ENCODE measurements at places on chromosomes 12 and 14.

GRCh38 chr12:121796855-121797751 is 3.6 kb upstream of the RHOF start:
- DNase-seq: no peak

- DNase-seq: no peak
Observed at GRCh38 chr14:40119321-40119720, 687.1 kb upstream of the FBXO33 start.

- no peak for DNase-seq
Observed at GRCh38 chr12:48961331-48961730, 4.0 kb upstream of the ARF3 start.

- no peak for DNase-seq
Observed at GRCh38 chr12:78674311-78675090, 190.1 kb upstream of the SYT1 start.

DNA sequence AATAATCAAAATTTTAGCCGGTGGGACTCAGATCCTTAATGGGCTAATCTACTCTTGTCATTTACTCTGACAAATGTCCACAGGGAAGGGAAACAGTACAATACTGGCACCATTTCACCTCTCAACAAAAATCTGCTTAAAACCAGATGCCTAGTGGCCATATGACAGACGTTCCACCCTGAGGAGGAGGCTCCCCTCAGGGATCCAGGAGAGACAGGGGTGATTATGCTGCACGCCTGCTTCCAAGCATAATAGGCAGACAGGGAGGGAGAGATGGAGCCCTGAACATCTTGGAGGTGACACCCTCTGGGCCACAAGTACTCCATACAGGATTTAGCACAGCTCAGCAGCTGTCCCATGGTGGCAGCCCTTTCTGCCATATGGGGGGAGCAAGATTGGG is 24.8 kb upstream of the AKAP6 start:
- no peak for DNase-seq

- no peak for DNase-seq
Observed at GRCh38 chr12:62673028-62673815, 206.6 kb downstream of the MON2 start.

DNA sequence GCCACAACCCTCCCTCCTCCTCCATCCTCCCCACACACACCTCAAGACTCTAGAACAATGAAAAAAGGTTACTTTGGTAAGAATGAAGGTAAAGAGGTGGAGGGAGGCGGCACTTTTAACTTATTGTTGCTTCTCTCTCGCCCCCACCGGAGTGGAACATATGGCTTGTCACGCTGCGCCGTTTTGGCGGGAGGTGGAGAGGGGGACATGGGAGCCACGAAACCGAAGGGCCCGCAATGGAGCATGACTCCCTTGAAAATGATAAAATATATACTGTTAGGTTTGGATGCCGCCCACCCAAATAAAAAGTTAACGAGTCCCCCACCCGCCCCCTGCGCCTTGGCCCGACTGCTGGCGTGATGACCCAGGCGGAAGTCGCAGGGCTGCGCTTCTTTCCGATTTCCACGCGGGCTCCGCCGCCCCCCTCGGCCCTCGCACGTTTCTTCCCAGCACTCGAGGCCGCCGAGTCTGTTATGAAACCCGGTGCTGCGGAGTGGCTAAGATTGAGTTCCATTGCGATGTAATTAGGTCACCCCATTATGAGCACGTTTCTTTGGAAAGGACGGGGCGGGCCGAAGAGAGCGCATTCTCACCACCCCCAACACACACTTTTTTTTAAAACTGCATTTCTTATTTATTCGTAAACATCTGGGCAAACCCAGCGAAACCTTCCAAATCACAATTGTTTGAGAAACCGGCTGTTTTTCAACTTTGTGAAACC is 1.4 kb upstream of the ZFP36L1 start:
- DNase-seq: no peak

DNA sequence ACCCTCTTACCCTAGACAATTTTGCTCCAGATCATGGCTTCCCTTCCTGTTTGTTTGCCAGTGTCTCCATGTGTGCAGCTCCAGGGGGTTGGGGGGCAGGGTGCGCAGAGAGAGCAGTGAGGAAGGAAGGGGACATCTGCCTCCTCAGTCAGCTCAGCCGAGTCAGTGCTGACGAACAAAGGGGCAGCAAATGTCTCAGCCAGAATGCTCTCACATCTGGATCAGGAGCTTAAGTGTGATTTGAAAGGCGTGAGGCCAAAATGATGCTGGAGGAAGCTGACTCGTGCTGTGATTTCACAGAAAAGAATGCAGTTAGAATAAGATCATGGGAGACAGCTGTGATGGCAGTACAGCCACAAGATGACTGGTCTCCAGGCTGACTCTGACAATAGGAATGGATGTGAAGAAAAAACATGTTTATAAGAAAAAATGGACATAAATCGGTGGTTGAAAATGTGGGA is 27.1 kb upstream of the CDK17 start:
- no peak for DNase-seq

- DNase-seq: no peak
Observed at GRCh38 chr14:101460986-101461750, 100.1 kb upstream of the DIO3 start.

- no peak for DNase-seq
Observed at GRCh38 chr12:53481939-53482586, 17.2 kb downstream of the MAP3K12 start.

DNA sequence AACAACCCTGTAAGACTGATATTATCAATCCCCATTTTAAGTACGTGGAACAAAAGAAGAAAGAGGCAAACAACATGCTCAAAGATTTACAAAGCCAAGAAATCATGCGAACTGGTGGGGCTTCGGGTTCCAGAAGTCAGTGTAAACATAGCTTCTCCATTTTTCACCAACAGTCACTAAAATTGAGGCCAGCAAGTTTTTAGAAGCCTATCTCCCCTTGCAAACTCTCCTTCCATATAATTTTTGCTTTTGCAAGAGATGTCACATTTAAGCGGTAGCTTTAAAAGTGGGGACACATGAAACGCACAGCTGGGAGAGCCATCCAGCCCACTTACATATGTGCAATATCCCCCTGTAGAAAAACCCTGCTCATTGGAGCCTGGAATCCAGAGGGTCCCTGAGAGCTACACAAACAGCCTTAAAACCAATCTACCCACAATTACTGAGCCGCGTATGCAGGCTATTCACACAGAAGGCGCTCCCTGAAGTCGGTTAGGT is 797 bp downstream of the SLC11A2 start:
- DNase-seq: no peak

DNA sequence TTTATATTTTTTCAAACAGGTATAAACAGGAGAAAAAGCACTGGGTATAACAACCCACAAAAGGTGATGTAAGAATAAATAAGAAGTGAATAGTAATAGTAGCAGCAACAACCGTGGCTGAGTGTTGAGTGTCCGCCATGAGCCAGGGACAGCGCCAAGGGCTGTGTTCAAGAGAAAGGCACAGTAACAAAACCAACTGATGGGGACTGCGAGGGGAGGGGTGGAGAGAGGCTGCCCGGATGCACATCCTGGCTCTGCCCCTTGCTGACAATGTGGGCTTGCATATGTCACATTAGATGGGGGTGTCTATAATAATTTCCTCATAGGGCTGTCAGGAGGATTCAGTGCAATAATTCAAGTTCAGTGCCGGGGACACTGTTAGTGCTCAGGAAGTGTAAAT is 912.4 kb downstream of the VRK1 start:
- DNase-seq: no peak

DNA sequence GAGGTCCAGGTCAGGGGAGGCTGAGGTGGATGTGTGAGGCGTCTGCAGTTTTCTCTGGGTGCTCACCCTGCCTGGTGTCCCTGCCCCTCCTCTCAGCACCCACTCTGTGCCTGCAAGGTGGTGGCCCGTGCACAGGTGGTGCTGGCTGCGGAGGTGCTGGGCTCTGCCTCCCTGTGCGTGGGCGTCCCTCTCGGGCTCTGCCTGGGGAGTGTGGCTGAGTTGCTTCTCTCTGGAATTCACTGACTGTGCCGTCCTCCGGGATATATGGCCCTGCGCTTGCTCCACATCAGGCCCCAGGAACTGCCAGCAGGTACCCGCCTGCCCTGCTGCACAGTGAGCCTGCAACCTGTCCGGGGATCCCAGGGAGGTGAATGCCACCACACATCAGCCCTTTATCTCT is 379.1 kb downstream of the TMEM121 start:
- no peak for DNase-seq

GRCh38 chr14:105943973-105944602 is 417.7 kb downstream of the TMEM121 start:
- DNase-seq: no peak

- no peak for DNase-seq
Observed at GRCh38 chr14:24258548-24259265, 4.3 kb downstream of the TGM1 start.

DNA sequence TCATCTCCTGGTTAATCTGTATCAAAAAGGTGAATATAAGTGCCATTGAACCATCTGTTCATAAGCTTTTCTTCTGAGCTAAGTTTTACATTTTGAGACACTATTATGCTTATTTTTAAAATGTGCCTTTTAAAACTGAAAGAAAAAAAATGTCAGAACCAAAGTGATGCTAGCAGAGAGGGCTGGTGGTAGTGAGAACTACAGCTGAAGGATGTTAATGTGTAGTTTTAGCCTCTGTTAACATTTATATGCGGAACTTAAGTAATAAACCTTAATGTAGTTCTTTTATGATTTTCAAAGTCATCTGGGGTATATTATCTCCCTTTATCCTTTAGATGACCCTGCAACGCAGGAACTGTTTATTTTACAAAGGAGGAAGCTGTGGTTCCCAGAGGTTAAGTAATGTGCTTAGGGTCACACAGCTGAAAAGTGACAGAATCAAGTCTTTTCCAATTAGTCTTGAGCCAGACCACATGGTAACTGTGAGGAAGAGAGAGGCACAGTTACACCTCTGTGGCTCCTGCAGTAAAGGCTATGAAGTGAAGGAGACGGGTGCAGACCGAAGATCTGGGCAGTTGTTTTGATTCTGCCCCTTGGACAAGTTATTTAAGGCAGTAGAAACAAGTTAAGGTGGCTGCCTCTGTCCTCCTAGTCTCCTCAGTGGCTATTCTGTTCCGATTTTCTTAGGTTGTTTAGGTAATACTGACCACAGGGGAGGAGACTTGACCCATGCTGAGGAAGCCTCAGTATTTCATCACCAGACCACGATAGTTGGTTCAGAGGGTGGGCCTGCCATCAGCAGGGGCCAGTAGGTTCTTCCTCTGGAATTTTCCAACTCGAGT is 23.9 kb downstream of the GNG2 start:
- DNase-seq: no peak

GRCh38 chr12:112327209-112327938 is 54.9 kb downstream of the HECTD4 start:
- DNase-seq: no peak

GRCh38 chr12:111203446-111203845 is 165.4 kb downstream of the PHETA1 start:
- DNase-seq: no peak

DNA sequence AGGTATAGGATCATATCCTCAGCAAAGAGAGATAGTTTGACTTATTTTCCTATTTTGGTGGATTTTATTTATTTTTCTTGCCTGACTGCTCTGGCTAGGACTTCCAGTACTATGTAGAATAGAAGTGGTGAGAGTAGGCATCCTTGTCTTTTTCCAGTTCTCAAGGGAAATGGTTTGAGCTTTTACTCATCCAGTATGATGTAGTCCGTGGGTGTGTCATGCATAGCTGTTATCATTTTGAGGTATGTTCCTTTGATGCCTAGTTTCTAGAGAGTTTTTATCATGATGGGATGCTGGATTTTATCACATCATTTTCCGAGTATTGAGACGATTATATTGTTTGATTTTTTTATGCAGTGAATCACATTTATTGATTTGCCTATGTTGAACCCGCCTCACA is 97.2 kb downstream of the MGAT4C start:
- DNase-seq: no peak

DNA sequence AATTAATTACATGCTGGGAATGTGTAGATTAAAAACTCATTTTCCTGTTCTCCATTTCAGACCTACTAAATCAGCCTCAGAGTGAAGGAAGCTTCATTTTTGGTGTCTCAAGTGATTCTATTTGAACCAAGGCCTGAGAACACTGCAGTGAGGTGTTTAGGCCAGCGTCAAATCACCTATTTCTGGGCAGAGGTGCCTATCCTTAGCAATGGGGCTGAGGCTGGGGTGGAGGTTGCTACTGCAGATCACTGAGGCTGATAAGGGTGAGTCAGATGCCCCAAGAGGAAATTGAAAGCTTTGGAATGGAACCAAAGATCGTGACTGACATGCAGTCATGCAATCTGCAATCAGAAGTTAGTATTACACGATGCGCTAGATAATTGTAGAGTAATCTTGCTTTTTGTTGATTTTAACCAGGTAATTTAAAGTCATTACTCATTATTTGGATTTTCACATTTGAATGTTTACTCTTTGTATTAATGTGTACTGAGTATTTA is 4.4 kb downstream of the TXNRD1 start:
- DNase-seq: no peak

- DNase-seq: no peak
Observed at GRCh38 chr12:105910030-105910429, 228.7 kb downstream of the NUAK1 start.

GRCh38 chr12:96239711-96240635 is 45.8 kb downstream of the ELK3 start:
- no peak for DNase-seq

DNA sequence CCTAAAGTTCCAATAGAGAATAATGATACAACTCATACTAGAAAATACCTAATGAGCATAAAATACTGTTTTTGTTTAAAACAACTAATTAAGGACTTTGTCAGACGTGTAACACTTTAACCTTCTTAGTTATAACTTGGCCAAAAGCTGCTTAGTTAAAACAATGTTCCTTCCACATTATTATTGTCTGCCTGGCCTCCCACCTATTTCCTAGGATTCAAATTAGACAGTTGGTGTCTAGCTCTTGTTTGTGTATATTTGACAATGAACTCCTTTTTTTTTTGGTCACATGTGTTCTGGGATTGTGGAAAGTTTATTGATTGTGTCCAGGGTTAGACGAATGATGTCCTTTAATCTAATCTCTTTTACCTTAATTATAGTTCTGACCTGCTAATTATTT is 67.6 kb upstream of the PSMA6 start:
- DNase-seq: no peak

- DNase-seq: no peak
Observed at GRCh38 chr14:31059152-31059924, 33.2 kb upstream of the STRN3 start.

- DNase-seq: no peak
Observed at GRCh38 chr12:29883941-29884554, 100.3 kb upstream of the TMTC1 start.

DNA sequence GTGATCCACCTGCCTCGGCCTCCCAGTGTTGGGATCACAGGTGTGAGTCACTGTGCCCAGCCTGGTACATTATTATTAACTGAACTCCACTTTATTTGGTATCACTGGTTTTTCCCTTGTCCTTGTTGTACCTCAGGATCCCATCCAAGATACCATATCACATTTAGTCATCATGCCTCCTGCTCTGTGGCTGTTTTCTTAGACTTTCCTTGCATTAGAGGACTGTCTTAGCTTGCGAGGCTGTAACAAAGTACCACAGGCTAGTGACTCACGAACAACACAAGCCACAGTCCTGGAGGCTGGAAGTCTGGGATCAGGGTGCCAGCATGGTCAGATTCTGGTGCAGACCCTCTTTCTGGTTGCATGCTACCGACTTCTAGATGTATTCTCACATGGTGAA is 12.2 kb downstream of the KLC1 start:
- DNase-seq: no peak

- peak; percentile 63 for DNase-seq
Observed at GRCh38 chr12:120928864-120929652, 24.9 kb upstream of the SPPL3 start.

All from iPS DF 19.7 (cell line).